ENCODE measurements at places on chromosomes 6 and 20.

DNA sequence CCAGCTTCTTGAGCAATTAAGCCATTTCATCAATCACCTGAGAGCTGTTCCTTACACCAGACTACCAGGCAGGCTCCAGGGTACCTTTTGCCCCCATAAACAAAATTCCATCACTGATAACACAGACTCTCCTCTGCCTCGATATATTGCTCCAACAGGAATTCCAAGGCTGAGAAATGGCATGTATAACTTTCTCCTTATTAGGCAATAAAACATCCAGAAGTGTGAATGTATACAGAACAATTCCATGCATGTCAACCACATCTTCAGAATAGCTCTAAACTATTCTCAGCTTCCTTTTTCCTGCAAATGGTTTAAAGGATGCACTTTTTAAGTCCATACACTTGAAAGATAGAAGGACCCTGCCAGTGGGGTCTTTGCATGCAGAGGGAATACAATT is 73.8 kb downstream of the EDN3 start:
- DNase-seq: no peak

DNA sequence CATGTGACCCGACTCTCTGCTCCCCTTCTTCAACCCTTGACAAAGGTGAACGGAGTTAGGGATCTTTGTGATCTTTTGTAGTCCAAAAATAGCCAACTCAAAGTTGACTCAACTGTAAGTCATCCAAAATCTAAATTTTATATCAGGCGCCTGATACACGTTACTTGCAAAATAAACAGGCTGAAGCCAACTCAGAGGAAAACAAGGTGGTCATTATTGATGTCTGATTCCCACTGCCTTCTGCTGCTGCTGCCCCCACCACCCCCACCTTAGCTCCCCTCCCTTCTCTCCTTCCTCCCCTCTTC is 13.2 kb upstream of the RNF8 start:
- DNase-seq: no peak

DNA sequence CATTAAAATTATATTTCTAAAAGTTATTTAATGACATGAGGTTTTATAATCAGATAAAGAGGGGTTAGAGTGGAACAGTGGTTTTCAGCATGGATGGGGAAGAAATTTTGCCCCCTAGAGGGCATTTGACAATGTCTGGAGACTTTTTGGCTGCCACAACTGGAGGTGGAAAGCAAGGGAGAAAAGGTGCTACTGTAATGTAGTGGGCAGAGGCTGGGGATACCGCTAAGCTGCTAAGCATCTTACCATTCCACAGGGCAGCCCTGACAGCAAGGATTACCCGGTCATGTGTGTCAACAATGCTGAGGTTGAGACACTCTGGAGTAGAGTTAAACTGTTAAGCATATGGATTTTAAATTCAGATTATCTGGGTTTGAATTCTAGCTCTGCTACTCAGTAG is 52.9 kb upstream of the FABP7 start:
- no peak for DNase-seq

- no peak for DNase-seq
Measured at GRCh38 chr6:132456700-132457143, 55.4 kb upstream of the MOXD1 start.

DNA sequence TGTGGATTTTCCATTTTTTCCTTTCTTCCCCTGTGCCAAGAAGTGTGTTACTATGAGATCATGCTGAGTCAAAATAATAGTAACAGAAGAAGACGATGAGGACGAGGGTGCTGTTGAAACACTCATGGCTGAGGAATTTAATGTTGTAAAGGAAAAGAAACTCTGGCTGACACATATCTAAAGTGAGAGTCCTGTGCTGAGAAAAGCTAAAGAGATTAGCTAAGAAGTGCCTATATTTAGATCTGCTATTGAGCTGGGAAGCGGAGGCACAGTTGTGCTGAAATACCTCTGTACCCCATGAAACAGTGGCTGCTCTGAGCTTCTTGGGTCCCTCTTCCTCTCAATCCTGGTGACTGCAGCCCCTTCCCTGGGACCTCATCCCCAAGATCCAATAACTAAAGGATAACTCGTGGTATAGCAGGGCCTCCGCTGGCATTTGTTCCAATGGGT is 1.1 kb upstream of the SYTL3 start:
- no peak for DNase-seq

DNA sequence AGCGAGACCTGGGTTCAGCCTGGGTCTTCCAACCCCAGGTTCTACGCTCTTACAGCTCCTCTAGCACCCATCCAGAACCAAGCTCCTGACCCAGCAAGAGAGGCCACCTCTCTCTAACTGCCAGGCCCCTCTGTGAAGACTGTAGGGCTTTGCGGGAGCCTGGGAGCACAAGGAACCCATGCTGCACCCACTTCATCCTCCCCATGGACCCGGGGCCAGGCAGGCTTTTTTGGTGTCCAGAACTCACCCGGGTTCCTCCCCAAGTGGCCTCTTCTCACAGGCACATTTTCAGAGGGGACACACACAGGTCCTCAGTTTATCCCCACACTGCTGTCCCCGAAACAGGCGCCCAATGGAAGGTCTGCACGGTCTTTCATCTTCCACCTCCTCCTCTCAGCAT is 145.9 kb downstream of the SYNDIG1 start:
- no peak for DNase-seq

- no peak for DNase-seq
Measured at GRCh38 chr6:100462706-100463629, 1.8 kb downstream of the SIM1 start.

- no peak for DNase-seq
Measured at GRCh38 chr6:1445650-1446330, 56.4 kb downstream of the FOXF2 start.

- DNase-seq: no peak
Measured at GRCh38 chr6:112416866-112417265, 69.7 kb downstream of the RFPL4B start.

DNA sequence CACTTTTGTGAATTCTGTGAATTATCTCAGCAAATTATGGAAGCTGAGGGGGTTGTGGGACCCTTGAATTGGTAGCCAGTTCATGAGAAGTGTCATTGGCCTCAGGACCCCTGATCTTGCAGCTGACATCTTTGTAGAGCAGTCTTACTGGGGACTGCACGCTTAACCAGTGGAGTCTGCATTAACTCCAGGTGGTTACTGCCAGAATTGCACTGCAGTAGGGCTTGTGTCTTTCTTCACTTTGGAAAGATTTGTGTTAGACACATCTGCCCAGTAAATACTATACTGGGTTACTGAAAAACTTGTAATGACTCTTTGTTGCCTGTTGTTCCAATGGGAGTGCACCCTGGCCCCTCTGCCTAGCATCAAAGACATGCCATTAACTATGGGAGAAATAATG is 21.2 kb upstream of the CDKN1A start:
- DNase-seq: no peak

DNA sequence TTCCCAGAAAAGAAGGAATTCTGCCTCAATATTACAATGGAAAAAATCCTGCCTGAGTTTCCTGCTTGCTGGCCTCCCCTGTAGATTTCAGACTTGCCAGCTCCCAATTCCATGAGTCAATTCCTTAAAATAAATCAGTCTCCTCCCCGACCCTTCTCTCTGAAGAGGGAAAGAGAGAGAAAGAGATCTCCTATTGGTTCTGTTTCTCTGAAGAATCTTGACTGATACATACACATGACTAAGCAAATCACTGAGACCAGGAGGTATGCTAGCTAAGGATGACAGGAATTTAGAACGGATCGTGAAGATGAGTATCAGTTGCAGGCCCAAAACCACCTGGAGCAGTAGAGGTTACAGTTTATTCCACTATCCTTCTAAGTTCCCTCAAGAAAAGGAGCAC is 11.3 kb upstream of the RBM24 start:
- DNase-seq: no peak

DNA sequence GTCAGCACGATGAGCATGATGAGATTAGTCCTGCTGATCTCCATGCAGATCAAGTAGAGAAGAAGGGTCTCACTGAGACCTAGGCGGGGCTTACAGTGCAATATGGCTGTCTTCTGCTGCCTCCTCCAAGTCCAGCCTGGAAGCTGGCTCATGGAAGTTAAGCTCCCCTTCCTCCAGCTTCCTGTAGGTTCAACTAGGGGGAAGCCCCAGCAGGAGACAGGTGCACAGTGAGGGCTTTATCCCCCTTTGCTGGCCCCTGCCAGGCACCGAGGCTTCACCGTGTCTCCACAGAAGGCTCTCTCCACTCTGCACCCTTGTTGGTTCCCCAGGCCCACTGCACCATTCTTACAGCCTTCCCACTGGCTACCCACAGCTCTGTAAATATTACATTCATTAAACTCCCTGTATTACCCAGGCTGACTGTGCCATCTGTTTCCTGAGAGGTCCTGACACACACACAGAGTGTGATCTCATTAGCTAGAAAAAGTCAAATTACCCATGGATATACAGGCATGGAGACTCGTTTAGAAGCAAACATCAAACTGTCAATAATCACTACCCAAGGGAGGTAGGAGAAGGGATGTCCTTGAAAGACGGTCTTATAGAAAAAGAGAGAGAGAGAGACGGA is 90.4 kb downstream of the SLC2A10 start:
- no peak for DNase-seq

DNA sequence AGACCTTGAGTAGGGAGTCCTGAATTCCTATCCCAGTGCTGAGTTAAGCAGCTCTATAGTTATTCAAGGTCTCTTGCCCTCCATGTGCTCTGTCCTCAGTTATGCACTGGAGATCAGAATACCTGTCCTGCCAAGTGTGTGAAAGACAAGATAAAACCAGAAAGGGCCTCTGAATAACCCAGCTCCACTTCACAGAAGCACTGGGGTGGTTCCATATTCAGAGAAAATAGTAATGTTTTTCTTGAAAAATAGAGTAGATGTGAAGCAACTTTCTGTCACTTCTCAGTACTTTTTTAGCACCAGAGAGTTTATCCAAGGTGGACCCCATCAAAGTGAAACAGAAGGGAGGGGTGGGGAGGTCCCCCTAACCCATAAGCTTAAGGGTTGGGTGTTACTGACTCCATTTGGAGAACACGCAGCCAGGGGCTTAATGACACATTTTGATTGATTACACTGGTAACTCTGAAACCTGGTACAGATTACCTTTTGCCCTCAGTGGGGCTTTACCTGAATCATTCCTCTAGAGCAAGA is 509.8 kb upstream of the JARID2 start:
- no peak for DNase-seq

DNA sequence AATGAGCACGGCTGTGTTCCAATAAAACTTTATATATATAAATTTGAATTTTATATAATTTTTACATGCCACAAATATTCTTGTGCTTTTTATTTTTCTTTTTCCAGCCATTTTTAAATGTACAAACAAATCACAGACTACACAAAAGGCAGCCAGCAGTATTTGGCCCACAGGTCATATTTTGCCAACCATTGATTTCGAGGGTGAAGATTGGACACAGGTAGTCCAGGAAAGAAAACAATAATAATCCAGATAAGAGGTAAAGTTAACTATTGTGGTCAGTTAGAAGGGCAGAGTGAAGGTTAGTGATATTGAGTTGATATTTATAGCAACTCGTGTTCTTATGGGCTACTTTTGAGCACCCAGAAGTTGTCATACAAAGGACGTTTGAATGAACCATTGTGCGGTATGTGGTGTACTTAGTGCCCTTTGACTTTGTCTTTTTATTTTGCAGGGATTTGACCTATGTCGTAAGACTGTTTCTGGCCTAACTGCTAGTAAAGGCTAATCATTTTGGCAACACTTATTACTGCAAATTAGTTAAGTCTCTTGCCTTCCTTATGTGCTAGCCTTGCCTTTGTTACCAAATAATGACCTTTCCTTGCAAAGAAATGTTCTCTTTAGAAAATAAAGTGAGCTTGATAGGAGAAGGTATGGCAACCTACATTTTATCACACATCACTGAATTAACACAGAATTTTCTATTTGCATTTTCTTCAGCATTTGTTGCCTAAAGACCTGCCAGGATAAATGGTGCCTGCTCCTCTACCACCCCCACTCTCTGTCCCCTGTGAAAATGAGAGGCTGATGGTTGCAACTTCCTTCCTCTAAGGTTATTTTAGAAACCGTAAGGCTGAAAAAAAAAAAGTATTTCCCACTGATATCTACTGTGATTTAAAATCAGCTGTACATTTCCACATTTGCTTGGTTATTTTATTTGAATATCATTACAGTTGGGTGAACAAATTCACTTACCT is 493.9 kb upstream of the SOX4 start:
- no peak for DNase-seq

DNA sequence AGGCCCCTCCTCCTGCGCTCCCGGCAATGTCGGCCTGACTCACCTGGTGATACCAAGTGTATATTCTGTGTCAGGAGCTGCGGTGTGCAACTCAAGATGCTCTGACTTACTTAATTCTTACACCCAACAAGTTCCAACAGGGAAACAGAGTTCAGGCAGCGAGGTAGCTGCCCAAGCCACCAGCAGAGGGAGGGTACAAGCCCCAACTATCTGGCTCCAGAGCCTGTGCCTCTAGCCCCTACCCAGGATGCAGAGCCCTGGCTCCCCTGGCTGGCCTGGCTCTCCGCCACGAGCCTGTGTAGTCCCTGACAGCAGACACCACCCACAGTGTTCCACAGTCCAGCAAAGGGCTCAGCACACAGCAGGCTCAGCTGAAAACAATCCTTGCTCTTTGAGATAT is 34.9 kb downstream of the C20orf203 start:
- DNase-seq: no peak

DNA sequence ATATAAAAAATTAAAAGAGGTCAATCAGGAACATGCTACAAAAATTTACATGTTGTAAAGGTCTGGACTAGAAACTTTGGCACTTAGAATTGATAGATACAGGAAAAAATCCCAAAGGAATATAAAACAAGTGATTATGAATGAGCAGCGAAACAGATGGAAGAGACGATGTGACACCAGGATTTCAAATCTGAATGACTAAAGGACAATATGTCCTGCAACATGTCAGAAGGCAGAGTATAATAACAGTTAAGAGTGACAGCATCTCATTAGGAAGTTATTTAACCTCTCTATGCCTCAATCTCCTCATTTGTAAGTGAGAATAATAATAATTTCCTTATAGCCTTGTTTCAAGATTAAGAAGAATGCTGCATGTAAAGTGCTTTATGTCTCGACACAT is 50.3 kb downstream of the FRK start:
- DNase-seq: no peak

DNA sequence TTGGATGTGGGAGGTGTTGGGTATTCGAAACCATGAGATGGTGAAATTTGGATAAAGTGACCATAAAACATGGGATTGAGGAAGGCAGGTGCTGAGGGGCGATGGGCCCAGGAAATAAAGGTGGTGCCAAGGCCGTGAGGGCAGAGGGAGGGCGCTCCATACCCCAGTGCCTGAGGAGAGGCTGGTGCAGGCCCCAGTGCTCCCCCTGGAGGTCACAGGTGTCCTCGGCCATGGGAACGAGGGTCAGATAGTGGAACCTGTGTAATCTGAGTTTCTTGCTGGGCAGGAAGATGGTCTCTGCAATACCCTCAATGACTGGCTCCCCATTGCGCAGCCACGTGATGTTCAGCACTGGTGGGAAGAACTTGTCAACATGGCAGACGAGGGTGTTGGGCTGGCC is 16.2 kb downstream of the HLA-DPB1 start:
- DNase-seq: no peak

- no peak for DNase-seq
Measured at GRCh38 chr6:42366011-42366705, 85.6 kb downstream of the TRERF1 start.

- no peak for DNase-seq
Measured at GRCh38 chr20:7975851-7976414, 35.7 kb upstream of the HAO1 start.

Data from cortex of kidney (tissue), 1 donor.